Stimulated activated CD4-positive, alpha-beta T cell treated with anti-CD3 and anti-CD28 coated beads, Interleukin-1b, Interleukin-23, amount 100 ng/mL, for 1 hour (primary cell): ENCODE measurements at places on chromosomes 4 and X.

- DNase-seq: no peak
These were observed 30.7 kb upstream of the KIAA0232 start for GRCh38 chr4:6751611-6752485.

DNA sequence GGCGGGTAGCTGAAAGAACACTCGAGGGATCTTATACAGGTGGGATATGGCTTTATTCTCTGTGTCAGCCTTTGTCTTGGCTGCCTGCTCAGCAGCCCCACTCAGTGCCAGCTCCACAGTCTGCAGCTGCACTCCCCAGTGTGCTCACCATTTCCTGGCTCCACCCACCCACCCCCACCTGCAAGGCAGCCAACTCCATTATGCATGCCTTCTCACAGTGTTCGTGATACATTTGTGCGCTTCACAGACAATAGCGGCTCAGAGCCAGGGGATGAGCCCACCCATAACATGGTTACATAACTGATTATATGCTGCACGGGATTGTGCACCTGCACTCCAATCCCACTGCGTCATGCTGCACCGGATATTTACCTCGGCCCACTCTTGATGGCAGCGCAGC is 8.8 kb upstream of the TMEM128 start:
- no peak for DNase-seq

- DNase-seq: no peak
These were observed 26.7 kb downstream of the HDAC8 start for GRCh38 chrX:72545990-72546389.

GRCh38 chr4:186068581-186069348 is at the start of gene TLR3:
TSS of gene TLR3 (plus strand) at chr4:186069156. CDS start at chr4:186076620, 7,464 bp downstream.
- DNase-seq: no peak

DNA sequence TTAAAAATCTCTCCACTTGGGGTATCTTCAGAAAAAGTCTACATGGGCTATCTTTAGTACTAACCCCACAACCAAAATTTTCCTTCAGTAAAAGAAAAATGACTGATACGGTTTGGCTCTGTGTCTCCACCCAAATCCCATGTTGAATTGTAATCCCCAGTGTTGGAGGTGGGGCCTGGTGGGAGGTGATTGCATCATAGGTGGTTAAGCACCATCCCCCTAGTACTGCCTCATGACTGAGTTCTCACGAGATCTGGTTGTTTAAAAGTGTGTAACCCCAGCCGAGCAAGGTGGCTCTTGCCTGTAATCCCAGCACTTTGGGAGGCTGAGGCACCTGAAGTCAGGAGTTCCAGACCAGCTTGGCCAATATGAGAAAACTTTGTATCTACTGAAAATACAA is 66.8 kb downstream of the USP46 start:
- no peak for DNase-seq

DNA sequence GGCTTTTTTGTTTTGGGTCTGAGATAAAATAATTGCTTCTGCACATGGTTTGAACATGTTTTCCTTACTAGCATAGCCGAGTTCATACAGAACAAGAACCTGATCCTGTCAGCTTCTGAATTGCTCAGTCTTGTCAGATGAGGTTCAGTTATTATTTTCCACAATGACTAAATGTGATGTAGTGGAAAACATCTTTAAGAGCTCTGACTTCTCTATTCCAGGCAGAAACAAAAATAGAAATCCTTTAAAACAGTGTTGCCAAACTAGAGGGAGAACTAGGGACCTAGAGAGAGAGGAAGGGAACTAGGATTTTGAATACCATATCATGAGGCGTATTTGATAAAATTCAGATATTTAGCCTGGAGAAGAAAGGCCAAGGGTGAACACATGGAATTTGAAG is 2.0 kb downstream of the ATP6AP2 start:
- DNase-seq: no peak

DNA sequence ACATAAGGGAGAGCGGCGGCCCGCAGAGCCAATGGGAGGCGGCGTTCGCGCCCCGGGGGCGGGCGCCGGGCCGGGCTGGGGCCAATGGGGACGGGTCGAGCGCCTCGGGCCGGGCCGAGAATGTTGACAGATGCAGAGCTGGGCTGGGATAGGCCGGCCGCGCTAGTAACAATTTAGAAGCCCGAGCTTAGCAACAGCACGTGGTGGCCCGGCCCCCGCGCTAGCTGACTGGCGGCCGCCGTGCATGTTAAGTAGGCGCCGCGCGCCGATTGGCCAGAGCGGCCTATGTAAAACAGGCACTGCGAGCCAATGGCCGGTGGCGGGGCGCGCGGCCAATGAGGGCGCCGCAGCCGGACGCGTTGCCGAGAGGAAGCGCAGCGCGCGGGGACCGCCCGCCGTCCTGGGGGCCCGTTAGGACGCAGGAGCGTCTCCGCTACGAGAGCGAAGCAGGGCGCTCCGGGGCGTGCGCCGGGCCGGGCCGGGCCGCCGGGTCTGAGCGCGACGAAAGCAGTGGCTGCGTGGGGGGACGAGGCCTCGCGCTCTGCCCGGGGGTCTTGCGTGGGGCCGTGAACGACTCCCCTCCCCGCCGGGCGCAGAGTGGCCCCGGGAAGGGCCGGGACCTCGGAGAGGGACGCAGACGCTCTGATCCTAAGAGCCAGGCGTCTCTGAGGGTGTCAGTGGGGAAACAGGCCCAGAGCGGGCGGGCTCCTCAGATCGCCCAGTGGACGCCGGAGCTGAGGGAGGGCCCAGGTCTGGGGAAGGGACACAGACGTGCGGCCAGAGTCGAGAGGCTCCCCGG is 435 bp upstream of the MXD4 start:
- peak; percentile 88 for DNase-seq

GRCh38 chr4:7549866-7550265 is 115.1 kb upstream of the PSAPL1 start:
- no peak for DNase-seq

DNA sequence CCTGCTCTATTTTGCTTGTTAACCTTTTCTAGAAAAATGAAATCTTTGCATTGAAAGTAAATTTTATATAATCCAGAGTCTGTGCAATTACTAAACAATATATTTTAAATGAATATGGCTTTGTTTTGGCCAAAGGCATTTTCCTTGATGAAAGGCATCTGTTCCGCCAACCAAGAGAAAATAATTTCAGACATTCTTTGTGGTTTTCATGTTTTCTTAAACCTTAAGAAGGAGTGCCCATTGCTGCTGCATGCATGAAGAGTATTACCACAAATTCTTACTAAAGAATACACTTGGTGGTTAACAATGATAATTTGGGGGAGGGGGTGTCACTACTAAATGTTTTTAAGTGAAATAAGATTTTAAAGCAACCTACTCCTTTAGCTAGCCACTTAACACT is 2.7 kb upstream of the PDGFC start:
- DNase-seq: no peak

DNA sequence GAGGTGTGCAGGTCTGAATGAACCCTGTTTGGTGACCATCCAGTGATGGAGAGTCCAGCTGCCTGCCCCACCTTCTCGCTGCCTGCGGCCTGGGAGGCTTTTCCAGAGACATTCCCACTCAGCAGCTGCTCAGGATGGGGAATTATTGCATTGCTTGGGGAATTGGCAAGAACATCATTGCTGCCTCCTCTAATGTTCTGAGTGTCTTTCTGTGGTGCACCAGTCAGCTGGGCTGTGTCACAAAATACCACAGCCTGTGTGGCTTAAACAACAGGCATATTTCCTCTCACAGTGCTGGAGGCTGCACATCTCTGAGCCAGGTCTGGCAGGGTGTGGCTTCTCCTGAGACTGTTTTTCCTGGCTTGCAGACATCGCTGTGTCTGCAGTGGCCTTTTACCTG is 86.8 kb upstream of the AFAP1 start:
- no peak for DNase-seq

GRCh38 chr4:185740471-185740873 is 71.5 kb downstream of the SORBS2 start:
- DNase-seq: no peak

GRCh38 chr4:114178392-114178791 is 198.9 kb upstream of the ARSJ start:
- no peak for DNase-seq

DNA sequence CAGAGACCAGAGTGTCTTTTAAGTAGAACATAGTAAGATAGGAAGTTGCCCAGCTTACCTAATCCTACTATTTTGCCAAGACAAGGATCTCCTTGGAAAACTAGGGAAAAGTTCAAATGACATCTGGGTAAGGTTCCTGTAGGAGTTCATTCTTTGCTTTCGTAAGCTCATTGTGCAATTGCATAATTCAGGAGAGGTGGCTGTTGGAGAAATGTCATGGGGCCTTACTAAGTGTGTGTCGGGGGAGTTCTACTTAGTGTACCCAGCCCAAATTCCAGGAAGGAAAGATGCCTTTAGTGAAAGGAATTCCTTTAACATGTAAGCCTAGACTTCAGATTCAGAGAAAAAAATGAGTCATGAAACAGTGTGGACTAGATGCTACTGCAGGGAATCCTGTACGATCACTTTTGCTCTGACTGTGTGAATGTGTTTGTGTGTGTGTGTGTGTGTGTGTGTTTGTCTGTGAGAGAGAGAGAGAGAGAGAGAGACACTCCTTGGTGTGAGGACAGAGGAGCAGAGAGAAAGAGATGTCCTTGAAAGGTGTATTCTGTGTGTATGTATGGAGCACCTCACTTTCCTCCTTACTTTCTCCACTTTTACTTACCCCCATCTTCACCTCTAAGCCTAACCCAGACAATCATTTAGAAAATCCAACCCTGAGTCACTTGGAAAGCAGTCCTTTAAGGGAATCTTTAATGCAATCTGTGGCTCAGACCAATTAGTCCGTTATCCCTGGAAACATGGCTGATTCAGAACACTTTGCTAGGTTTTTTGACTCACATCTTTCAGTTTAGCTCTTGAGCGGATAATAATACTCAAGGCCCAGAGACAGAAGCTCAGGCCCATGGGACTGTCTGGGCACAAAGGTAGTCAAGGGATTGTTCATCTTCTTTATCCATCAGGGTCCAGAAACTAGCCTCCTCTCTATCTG is 114.5 kb upstream of the ACSL4 start:
- no peak for DNase-seq
